ENCODE measurements at places on chromosomes 1 and 21.

DNA sequence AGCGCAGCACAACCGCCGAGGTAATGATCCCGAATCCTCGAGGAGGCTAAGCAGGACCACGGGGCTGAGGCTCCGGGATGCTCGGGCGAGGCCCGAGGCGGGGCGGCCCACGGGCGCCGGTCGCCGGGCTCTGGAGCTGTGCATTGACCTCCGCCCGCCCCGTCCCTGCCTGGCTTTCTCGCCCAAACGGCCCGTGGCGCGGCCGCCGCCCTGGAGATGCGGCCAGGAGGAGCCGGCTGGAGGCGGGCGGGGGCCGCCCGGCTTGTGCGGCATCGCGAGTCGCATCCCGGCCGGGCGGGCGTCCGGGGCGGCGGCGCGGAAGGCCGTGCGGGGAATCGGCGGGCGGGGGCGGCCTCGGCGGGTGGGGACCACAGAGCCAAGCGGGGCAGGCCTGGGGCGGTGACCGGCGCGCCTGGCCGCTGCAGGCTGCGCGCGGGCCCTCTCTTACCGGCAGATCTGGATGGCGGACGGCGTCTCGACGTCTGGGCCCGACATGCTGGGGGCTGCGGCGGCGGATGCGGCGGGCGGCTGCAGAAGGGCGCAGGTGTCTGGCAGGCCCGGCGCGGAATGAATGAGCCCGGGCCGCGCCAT, 663 bp downstream of the ACOT7 start:
- DNase-seq = no peak

DNA sequence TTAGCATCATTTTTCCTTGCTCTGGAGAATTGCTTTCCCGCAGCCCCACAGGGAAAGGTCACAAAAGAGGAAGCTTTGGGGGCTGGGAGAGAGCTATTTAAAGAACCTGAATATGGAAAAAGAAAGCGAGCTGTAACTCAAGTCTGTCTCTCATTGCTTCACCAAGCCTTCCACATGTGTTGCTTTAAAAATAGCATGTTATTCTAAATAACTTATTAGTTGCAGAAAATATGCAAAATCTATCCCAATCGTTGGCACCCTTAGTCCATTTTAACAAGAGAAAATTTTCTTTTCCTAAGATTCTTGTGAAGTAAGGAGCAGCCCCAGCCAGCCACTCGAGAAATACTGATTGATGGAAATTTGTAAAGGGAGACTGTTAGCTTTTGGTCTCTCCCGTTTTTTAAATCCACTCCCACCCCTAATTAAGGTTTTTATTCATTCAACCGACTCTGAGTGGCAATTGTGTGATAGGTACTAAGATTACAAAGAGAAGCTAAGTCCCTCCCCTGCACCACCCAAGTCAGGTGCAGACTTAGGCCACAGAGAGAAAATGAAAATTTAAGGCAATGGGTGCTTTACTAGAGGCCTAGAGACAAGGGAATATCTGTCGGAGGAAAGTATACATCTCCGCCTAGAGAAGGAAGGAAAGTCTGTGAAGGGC, 802 bp downstream of the CYP4X1 start:
- DNase-seq = no peak

- no peak for DNase-seq
These were observed 8.2 kb upstream of the MAPKAPK2 start for GRCh38 chr1:206676499-206676898.

GRCh38 chr1:114126261-114127095, 27.2 kb downstream of the SYT6 start:
- DNase-seq = no peak

DNA sequence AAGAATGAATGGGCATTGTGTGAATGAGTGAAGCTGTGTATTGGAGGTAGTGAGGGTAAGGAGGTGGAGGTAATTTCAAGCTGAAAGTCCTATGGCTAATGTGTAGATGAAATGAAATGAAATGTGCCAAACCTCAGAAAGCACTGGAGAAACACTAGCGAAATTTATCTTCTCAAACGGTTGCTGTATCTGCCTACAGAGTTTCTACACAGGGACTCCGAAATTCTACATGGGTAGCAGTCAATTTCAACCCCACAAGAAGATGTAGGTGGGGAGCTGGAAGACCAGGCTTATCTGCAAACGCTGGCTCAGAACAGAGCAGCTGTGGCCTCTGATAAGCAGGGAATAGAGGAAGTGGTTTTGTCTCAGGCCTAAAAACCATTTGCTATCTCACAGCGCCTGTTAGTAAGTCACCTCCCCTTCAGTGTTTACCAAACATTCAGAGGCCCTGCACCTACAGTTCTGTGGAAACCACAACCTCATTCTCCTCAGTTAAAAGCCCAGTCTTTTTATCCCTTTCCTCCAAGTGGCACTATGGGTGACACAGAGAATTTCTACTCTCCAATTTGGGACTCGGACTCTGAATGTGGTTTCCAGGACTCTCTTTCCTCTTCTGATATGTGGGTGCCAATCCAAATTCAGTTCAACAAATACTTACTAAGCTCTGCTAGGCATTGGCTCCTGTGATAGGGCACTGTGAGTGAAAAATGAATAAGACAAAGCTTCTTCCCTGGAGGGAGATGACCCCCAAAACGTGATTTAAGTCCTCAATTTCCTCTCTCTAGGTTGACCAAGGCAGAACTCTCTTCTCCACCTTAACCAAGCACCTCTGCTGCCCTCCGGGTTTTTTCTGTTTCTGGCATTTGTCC, 17.2 kb upstream of the SLAMF6 start:
- no peak for DNase-seq

GRCh38 chr1:47824716-47825115, 172.5 kb downstream of the TRABD2B start:
- no peak for DNase-seq

Data from NCI-H2227 treated with DMSO at 0.1 percent for 48 hours (cell line).